LHCN-M2 (cell line): ENCODE measurements at places on chromosomes 16 and 17. TPM values are rescaled to one million over a fixed set of nuclear protein-coding genes. Genes with fewer than 3 reads are reported as not detected.

NPB gene
- 0.86 and 2.9 TPM in 2 replicates for total RNA-seq

RNF166 gene
- total RNA-seq, result 20.5 and 21.9 TPM in 2 replicates

GUCY2D gene
- total RNA-seq, result not detected in 2 replicates

VPS35 gene
- 158 and 170 TPM in 2 replicates for total RNA-seq

CCL8 gene
- total RNA-seq, result not detected in 2 replicates

CAVIN1 gene
- total RNA-seq, result 308 and 325 TPM in 2 replicates

RPA1 gene
- 19.3 and 28.1 TPM in 2 replicates for total RNA-seq

WSCD1 gene
- 3.7 and 4.0 TPM in 2 replicates for total RNA-seq

- DNase-seq, result no peak
These were observed 20.3 kb downstream of the HELZ start for GRCh38 chr17:67224736-67225135.

DNA sequence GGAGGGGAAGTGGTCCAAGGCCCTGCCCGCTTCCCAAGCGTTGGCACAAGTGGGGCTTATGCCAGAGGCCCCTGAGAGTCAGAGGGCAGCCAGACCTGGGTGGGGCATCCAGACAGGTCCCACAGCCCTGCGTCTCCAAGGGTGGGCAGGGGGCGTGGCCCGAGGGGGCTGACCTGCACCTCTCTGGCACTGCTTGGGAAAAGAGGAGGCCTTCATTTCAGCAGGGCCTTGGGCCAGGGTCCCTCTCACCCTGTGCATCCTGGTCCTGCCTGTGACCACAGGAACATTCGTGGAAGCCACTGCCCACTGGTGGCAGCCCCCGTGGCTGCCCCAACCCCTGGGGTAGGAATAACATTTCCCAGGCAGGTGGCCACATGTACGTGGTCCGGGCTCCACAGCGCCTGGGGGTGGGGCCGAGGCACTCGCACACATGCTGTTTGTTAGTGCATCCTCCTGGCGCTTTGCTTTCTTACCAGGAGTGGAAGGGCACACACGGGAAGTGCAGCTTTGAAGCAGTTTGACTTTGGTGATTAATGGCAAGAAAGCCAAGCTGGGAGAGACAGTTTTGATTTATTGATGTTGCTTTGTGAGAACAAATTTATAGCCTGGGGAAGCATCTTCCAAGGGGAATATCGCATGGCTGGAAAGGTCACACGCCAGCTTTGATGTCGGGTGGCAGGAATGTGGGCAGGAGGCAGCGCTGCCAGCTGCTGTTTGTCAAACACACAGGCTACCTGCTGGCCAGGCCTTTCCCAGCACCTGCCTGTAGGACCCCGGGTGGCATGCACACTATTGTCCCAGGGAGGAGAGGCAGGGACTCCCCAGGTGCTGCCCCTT, 4.3 kb downstream of the CENPX start:
- DNase-seq, result no peak

- no peak for DNase-seq
These were observed 59.0 kb downstream of the PHKB start for GRCh38 chr16:47519996-47520679.

DNA sequence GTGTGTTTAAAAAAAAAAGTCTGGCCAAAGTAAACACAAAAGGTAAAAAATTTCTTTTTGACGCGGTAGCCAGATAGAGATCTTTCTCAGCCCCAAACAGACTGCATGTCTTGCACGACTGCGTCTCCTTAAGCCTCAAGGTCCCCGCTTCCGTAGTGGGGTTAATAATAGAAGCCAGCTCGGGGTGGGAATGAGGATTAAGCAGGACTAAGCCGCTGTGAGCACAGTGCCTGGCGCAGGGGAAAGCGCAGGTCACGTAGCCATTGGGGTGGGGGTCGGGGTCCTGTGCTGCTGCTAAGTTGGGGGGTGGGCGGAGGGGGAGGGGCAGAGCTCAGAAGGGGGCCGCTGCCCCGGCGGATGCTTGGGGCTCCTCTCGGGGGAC, 521 bp downstream of the GGA2 start:
- DNase-seq, result peak; percentile 35

DNA sequence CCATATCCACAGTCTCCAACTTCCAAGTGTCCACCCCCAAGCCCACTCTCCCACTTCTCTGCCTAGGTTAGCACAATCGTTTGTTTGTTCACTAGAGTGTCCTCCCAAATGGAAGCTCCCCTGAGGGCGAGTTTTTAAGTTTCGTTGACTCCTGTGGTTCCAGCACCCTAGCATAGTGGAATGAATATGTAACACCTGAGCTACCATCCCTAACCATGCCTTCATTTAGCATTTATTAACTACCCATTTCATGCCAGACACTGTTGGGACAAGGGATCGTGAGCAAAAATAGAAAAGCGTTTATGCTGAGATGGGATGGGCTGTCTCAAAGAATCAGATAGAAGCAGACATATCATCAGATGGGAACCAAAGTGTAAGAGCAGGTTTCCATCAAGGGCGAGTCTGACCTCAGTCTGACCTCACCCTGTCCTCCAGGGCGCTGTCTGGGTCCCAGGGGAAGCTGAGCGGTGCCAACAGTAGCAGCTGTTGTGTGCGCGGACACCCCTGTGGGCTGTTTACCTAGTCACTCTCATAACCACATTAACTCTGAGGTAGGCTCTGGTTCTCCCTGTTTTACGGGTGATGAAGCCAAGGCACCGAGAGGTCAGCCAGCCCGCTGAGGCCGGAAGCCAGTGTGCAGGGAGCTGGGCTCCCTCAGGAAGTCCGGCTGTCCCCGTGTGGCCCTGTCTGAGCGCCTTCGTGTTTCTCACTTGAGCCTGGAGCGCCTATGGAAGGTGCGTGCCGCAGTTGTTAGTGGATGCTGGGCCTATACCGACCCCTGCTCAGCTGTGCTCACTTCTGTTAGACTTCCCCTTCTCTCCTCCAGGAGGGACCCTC, 6.2 kb downstream of the CNP start:
- DNase-seq, result peak; percentile 93

- DNase-seq, result peak; percentile 52
These were observed 17.4 kb downstream of the COL1A1 start for GRCh38 chr17:50184064-50184463.

- no peak for DNase-seq
These were observed 7.4 kb upstream of the PYDC1 start for GRCh38 chr16:31224092-31224955.

DNA sequence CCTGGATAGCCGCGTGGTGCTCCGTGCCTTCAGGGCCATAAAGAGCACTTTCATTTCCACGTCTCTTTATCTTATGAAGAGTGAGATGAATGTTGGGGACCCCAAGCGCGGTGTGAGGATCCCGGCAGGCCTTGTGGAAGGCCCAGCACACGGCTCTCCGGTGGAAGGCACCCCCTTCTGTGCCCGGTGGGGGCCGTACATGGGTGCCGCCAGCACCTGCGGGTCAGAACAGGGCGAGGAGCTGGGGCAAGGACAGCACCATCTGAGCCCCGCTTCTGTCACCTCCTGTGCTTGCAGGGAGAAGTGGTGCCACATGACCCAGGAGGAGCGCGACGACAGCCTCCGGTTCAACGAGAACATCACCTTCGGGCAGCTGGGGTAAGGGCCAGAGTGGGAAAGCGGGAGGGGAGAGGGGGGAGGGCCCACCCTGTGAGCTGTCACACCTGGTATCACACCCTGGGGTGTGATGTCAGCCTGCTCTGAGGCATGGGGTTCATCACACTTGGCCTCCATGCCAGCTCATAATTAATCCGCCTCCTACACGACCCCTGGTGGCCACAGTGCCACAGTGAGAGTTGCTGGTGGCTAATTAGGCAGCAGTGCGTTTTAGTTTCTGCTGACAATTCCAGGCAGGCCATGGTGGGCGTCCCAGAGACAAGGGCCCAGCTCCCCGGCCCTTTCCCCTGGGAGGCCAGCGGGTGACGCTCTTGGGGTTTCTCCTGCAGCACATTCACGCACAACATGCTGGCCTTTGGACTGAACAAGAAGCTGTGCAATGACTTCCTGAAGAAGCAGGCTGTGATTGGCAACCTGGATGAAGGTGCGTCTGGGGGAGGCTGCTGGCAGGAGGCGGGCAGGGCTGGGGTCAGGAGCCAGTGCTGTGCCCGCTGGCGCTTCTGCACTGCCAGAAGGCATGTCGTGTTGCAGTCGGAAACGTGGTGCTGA, 25.7 kb downstream of the CIBAR2 start:
- peak; percentile 45 for DNase-seq

- peak; percentile 48 for DNase-seq
These were observed 21.8 kb downstream of the CBFB start for GRCh38 chr16:67050796-67051195.

DNA sequence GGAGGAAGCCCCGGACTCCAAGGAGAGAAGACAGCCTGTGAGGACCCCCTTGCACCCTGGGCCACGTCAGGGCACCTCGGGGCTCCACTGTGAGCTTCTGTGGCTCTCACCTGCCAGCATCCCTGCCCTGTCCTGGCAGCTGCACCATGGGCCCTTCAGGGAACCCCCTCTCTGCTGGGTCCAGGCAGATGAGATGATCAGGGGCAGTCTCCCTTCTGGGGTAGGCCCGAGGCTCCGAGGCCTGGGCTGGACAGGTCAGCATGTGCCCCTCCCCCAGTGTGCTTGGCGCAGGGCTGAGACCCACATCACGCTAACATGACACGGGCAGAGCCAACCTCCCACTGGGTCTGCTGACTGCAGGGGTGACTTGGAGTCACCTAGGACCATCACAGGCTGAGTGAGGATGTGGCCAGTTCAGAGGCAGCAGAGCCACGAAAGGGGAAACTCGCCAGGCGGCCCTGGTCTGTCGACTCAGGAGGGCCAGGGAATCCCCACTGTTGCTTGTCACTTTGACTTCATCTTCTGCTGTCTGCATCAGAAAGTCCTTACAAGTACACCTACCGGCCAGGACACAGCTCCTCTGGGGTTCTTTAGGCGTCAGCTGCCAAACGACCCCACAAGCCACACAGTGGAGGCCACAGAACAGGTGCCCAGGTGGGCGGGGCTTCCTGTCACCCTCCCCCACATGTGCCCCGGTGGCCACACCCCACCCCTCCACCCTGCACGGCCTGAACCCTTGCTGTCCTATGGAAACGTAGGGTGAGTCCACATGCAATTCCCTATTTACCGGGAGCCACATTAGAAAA, 2.2 kb downstream of the GALNS start:
- no peak for DNase-seq

DNA sequence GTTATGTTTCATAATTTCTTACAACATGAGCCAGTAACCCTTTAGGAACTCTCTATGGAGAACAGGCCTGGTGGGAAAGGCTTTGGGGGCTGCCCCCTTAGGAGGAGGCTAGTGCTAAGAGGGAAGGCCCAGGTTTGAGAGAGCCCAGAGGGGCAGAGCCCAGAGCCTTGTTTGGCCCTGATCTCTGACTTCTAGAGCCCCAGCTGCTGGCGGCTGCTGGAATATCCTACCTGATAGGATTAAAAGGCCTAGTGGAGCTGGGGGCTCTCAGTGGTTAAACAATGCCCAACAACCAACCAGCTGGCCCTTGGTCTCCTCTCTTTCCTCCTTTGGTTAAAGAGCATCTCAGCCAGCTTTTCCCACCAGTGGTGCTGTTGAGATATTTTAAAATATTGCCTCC, 54.1 kb downstream of the IGF2BP1 start:
- DNase-seq, result no peak

DNA sequence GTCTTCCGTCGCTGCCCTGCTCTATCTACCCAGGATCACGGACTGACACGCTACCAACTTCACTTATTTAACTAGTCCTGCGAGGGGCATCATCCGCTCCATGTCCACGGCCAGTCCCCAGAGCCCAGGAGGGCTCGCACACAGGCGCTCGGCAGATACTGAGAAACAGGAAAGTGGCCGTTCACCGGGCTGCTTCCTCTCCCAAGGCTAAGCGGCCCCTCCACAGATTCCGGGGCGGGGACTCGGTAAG, 388 bp downstream of the OXLD1 start:
- no peak for DNase-seq

- DNase-seq, result no peak
These were observed 58.9 kb downstream of the CES1 start for GRCh38 chr16:55773859-55774549.
